Stimulated activated naive CD4-positive, alpha-beta T cell treated with Interleukin-2 at 50 U/mL for 16 hours (primary cell): ENCODE measurements at places on chromosomes 12 and 14.

DNA sequence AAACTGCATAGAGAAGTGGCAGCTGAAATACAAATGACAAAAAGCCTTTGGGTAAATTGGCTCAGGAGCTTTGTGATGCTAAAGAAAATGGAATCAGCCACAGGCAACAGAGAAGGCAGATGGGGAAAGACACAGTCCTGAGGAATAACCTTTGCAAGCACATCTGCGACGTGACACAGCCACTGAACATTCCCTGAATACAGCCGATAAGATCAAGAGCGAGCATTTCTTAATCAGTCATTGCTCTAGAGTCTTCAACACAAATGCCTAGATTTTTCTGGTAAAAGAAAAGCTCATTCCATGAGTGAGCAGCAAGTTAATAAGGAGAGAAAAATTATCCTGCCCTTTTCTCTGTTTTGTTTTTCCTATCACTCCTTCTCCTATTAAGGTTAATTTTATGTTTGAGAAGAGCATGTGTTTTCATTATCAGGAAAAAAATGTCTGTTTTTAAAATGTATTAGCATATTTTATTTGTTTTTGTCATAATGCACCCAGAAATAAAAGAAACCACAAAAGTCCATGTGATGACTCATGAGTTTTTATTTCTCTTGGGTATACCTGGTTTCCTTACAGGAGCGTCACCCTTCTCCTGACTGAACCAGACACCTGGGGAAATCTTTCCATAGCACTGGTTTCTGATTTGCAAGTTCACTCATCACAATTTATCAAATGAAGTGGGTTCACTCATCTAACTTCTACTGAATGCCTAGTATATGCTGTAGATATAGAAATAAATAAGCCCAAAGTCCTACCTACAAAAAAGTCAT, 45.4 kb upstream of the PCED1B start:
- no peak for DNase-seq

DNA sequence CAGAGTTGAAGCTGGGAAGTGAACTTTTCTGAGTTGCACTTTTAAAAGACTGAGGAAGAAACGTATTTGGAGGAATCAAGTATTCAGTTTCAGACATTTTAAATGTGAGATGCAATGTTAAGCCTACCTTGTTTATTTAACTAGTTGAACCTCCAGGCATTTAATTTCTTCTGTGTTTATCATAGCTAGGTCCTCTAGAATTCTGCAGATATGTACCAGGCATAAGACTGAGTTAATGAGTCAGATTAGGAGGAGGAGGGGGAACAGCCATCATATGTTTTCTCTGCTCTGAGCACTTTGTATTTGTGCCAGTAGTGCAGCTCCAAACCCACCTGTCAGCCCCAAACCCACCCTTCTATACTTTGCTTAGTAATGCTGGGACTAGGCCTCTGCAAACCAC, 16.4 kb upstream of the SAMD4A start:
- DNase-seq = no peak

GRCh38 chr14:103308717-103309616, 25.1 kb upstream of the EIF5 start:
- DNase-seq = no peak

GRCh38 chr14:86404425-86404824, 874.5 kb downstream of the FLRT2 start:
- no peak for DNase-seq

- no peak for DNase-seq
These were observed 3.4 kb downstream of the SLC6A12 start for GRCh38 chr12:210277-211141.

- DNase-seq = no peak
These were observed 66.2 kb downstream of the MARK3 start for GRCh38 chr14:103451401-103451800.

DNA sequence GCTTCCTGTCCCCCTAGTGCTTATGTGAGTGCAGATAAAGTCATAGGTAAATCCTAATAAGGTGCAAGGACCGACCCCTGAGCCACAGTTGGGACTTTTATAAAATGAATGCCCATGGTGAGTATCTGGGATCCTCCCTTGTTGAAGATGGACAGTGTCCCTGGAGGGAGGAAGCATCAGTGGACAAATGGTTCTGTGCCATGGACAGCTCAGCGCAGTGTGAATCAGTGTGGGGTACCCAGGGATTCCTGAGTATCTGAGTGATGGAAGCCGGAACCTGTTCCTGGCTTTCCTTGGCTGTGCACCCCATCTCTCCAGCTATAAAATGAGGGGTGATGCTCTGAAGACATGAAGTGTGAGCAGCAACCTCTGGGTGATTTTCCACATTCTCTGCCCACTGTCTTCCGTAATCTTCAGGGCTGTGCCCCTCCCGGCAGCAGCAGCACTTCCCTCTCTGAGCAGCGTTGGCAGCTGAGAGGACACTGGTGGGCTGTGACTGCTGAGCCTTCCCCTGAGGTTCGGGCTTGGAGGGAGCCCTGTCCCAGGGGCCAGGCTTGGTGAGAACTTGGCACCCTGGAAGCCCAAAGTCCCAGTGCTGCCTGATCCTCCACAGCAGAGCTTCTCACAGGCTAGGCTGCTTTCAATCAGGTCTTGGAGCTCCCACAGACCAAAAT, 25.0 kb downstream of the VCPKMT start:
- no peak for DNase-seq

GRCh38 chr14:100305324-100306100, 732 bp downstream of the SLC25A29 start:
- peak; percentile 19 for DNase-seq

- DNase-seq = no peak
These were observed 57.1 kb downstream of the KDM2B start for GRCh38 chr12:121523741-121524140.

- no peak for DNase-seq
These were observed 519 bp upstream of the AP1G2 start for GRCh38 chr14:23568021-23568599.

DNA sequence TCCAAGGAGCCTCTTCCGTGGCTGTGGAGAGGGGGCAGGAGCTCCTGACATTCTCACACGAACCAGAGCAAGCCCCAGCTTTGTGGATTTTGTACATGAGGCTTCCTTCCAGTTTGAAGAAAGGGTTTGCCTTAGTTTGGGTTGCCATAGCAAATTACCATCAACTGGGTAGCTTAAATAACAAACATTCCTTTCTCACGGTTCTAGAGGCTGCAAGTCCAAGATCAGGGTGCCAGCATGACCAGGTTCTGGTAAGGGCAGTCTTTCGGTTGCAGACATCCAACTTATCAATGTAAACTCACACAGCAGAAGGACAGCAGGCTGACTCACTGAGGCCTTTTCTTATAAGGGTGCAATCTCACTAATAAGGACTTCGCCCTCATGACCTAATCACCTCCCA, 25.9 kb upstream of the STAB2 start:
- DNase-seq = no peak

GRCh38 chr14:61174987-61175386, 106.2 kb downstream of the TMEM30B start:
- no peak for DNase-seq

GRCh38 chr12:15831315-15831978, 42.3 kb upstream of the EPS8 start:
- DNase-seq = no peak

- no peak for DNase-seq
These were observed 294.6 kb downstream of the GXYLT1 start for GRCh38 chr12:41850046-41850445.
